PC-3 (cell line): ENCODE measurements at places on chromosomes 4 and X.

- no peak overlapping the region for H3K27ac ChIP-seq
- DNase-seq, result no peak
- peaks cover 5% of the 10 kb centered on the region; the same call in 1 of the 2 replicates for H3K27me3 ChIP-seq
- no peaks in the 10 kb centered on the region for H3K36me3 ChIP-seq
- no peaks in the 10 kb centered on the region for H3K4me1 ChIP-seq
These were observed 48.4 kb downstream of the AKAP4 start for GRCh38 chrX:50152456-50152855.

DNA sequence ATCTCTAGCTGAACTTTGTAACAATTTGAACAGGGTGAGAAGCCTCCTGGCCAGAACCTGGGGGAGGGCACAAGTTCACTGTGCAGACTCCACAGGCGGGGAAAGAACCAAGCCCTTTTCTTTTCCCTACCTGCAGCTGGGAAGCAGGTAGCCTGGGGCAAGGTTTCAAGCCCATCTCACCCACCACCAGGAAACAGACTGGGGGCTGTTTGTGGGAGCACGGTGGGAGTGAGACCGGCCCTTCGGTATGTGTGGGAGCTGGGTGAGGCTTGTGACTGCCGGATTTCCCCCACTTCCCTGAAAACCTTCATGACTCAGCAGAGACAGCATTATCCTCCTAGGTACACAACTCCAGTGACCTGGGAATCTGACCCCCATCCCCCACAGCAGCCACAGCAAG is 211.7 kb downstream of the ZNF674 start:
- H3K4me3 ChIP-seq, result peak overlapping the region; percentile 32; the same call in 1 of the 2 replicates
- 0 out of 2 replicates have a peak, but pooled peaks cover 5% of the 10 kb centered on the region for H3K36me3 ChIP-seq
- H3K27ac ChIP-seq, result peak overlapping the region; percentile 98
- H3K4me1 ChIP-seq, result peaks cover 25% of the 10 kb centered on the region

DNA sequence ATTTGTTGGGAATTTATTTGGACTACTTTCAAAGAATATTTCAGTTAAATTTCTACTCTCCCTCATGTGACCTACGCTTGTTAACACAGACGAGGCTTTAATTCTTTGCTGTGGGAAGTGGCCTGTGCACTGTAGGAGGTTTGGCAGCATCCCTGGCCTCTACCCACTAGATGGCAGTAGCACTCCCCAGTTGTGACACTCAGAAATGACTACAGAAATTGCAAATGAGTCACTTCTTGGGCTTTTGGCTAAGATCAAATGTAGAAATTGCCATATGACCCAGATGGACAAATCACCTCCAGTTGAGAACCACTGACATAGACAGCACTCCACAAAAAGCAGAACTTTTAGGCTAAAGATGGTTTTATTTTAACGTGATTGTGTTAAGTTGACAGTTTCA is 22.1 kb downstream of the PIR start:
- H3K36me3 ChIP-seq, result no peaks in the 10 kb centered on the region
- peaks cover 30% of the 10 kb centered on the region for H3K4me1 ChIP-seq
- H3K27ac ChIP-seq, result peak overlapping the region; percentile 9; the same call in 1 of the 2 replicates
- H3K27me3 ChIP-seq, result no peaks in the 10 kb centered on the region
- DNase-seq, result peak; percentile 77

DNA sequence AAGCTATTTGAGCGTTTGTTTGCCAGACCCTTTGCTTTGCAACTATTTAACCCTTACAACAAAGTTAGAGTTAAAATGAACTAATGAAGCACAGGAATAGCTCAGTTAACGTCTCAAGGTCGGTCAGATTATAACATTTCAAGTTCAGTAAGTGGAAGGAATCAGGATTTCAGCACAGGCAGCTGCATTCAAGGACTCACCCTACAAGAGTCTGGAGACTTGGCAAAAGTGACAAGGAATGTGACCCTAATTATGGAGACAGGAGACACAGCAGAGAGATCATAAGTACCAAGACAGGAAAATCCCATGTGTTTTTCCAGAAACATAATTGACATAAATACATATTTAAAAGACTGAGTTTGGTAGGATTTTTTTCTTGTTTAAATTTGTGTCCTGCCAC is 1481.7 kb downstream of the TECRL start:
- H3K27me3 ChIP-seq, result no peaks in the 10 kb centered on the region
- H3K4me1 ChIP-seq, result no peaks in the 10 kb centered on the region
- H3K27ac ChIP-seq, result no peak overlapping the region
- no peaks in the 10 kb centered on the region for H3K36me3 ChIP-seq
- DNase-seq, result no peak
- no peak overlapping the region for H3K4me3 ChIP-seq

DNA sequence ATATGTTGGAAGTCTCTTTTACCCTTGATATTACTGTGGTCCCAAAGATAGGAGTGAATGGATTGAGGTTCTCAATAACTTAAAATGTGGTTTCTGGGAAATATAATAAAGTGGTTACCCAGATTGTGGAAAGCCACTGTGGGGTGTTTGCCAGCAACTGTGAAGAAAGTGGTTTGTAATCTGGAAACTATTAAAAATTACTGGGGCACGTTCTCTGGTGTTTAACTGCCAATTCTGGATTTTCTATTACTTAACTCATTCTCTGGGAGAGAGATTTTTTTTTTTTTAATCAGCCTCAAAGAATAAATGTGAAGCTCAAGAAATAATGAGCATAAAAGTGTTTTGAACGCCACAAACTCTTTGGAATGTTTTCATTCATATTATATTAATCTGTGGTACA is 4.9 kb upstream of the CXCL6 start:
- peaks cover 18% of the 10 kb centered on the region for H3K4me1 ChIP-seq
- no peak overlapping the region for H3K27ac ChIP-seq
- peaks cover 7% of the 10 kb centered on the region for H3K36me3 ChIP-seq
- DNase-seq, result no peak
- no peak overlapping the region for H3K4me3 ChIP-seq

DNA sequence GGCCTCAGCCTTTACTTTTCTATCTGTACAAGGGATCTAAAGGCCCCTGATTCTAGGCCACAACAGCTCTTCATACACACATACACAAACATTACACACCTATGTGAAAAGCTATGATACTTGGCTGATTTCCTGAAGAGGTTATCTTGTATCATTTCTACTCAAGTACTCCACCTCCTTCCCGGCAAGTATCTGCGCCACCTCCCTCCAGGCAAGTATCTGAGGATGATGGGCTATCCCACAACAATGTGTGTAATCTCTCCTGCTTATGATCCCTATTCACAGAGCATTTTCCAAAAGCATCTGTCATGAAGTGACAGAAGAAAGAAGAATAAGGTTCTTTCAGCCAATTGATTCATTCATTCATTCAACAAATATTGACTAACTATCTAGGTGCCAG is 36.8 kb downstream of the AFAP1 start:
- H3K4me3 ChIP-seq, result no peak overlapping the region
- H3K36me3 ChIP-seq, result peaks cover 6% of the 10 kb centered on the region; the same call in 1 of the 2 replicates
- H3K27me3 ChIP-seq, result no peaks in the 10 kb centered on the region
- H3K4me1 ChIP-seq, result peaks cover 25% of the 10 kb centered on the region

DNA sequence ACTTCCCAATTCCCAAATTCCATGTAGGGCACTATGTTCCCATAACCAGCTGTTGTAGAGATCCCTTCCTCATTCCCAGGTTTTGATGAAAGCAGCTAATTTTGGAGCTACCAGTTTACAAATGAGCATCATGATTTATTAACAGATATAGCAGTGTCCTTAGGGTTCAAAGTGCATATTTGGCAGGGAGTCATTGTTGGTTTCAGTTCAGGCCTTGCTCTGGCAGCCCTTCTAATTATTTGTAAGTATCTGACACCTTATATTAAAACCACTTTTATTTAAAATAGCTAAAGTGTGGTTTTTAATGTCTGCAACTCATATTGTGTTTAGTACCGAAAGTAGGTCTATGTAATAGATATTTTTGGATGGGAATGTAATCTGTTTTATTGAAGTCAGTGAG is 518.5 kb downstream of the TLL1 start:
- no peak overlapping the region for H3K27ac ChIP-seq
- DNase-seq, result no peak
- no peaks in the 10 kb centered on the region for H3K27me3 ChIP-seq
- H3K4me1 ChIP-seq, result no peaks in the 10 kb centered on the region
- H3K36me3 ChIP-seq, result no peaks in the 10 kb centered on the region

GRCh38 chrX:24982306-24982965 is 33.3 kb downstream of the ARX start:
- H3K4me3 ChIP-seq, result no peak overlapping the region
- no peak for DNase-seq
- no peaks in the 10 kb centered on the region; the same call in 1 of the 2 replicates for H3K36me3 ChIP-seq
- no peak overlapping the region for H3K27ac ChIP-seq
- no peaks in the 10 kb centered on the region for H3K27me3 ChIP-seq

DNA sequence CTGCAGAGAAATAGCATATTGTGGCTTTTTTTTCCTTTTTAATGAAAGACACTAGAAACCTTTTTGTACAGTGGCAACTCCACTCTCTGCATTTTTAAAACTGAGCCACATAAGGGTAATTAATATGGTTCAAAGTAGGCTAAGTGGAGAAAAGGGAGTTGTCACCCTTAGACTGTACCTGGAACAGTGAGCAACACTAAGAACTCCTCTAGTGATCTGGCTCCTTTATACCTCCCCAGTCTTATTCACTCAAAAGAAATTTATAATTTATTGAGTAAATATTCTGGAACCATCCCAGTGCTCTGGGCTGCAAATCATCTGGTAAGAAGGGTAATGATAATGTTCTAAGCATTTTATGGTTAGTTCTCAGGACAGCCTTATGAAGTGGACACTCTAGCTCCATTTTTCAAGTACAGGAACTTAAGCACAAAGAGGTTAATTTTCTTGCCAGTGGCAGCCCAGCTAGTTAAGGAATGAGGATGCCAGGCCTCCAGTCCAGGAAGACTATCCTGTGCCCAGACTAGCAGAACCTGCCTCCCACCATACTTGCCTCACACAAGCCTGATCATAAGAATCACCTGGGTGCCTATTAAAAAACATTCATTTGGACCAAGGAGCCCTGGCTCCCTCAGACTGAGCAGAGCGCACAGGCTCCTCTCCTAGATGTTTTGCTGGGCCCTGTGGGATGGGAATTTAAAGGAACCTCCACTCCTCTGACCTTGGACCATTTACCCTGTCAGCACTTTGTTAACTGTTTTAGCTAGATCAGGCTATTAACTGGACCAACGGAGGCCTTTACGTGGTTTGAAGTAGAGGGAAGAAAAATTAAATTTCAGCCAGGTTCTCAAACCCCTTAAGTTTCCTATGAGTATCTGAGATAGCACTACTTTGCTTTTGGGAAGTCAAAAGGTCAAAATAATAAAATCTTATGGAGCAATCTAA is 102.6 kb downstream of the PDE5A start:
- no peak overlapping the region for H3K27ac ChIP-seq
- peaks cover 21% of the 10 kb centered on the region for H3K4me1 ChIP-seq
- no peaks in the 10 kb centered on the region for H3K36me3 ChIP-seq
- H3K4me3 ChIP-seq, result no peak overlapping the region
- no peaks in the 10 kb centered on the region for H3K27me3 ChIP-seq

DNA sequence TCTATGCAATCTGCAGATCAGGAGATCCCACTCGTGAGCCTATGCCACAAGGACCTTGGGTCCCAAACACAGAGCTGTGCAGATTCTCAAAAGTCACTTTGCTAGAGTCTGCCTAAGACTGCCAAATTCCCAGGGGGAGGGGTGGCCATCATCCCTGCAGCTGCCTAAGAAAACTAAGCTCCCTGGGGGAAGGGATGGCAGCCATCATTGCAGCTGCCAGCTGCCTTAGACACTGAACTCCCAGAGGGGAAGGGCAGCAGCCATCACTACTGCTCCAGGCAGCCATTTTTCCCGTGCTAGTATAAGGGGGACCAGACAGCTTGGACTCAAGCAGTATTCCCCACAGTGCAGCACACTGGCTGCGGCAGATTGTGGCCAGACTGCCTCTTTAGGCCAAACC is 156.9 kb downstream of the NKX6-1 start:
- DNase-seq, result no peak
- H3K4me3 ChIP-seq, result no peak overlapping the region
- H3K4me1 ChIP-seq, result no peaks in the 10 kb centered on the region
- no peak overlapping the region for H3K27ac ChIP-seq
- no peaks in the 10 kb centered on the region for H3K27me3 ChIP-seq

GRCh38 chr4:38723726-38724474 is 58.9 kb downstream of the TLR10 start:
- DNase-seq, result no peak
- no peaks in the 10 kb centered on the region for H3K27me3 ChIP-seq
- H3K27ac ChIP-seq, result no peak overlapping the region
- no peak overlapping the region for H3K4me3 ChIP-seq
- H3K4me1 ChIP-seq, result peaks cover 9% of the 10 kb centered on the region

GRCh38 chr4:161343569-161343950 is 820.2 kb downstream of the FSTL5 start:
- H3K4me1 ChIP-seq, result no peaks in the 10 kb centered on the region
- no peak for DNase-seq
- no peak overlapping the region for H3K27ac ChIP-seq
- no peaks in the 10 kb centered on the region for H3K36me3 ChIP-seq
- no peak overlapping the region for H3K4me3 ChIP-seq
- H3K27me3 ChIP-seq, result no peaks in the 10 kb centered on the region

- no peaks in the 10 kb centered on the region for H3K36me3 ChIP-seq
- DNase-seq, result peak; percentile 78
- H3K4me3 ChIP-seq, result no peak overlapping the region
- peaks cover 16% of the 10 kb centered on the region for H3K27me3 ChIP-seq
- no peaks in the 10 kb centered on the region for H3K4me1 ChIP-seq
These were observed 73.8 kb upstream of the FREM3 start for GRCh38 chr4:143773998-143774895.

- no peaks in the 10 kb centered on the region for H3K36me3 ChIP-seq
- H3K27me3 ChIP-seq, result no peaks in the 10 kb centered on the region
- H3K4me3 ChIP-seq, result no peak overlapping the region
These were observed 34.3 kb downstream of the IRF2 start for GRCh38 chr4:184439856-184440594.

- H3K36me3 ChIP-seq, result no peaks in the 10 kb centered on the region
- peak overlapping the region; percentile 46; the same call in 1 of the 2 replicates for H3K4me3 ChIP-seq
- peaks cover 49% of the 10 kb centered on the region for H3K4me1 ChIP-seq
- H3K27ac ChIP-seq, result peak overlapping the region; percentile 51
- no peaks in the 10 kb centered on the region for H3K27me3 ChIP-seq
These were observed 177.1 kb downstream of the BMPR1B start for GRCh38 chr4:94934864-94935263.

GRCh38 chr4:75037252-75037651 is 104.3 kb downstream of the PARM1 start:
- no peak overlapping the region for H3K4me3 ChIP-seq
- peaks cover 15% of the 10 kb centered on the region; the same call in 1 of the 2 replicates for H3K4me1 ChIP-seq
- no peak overlapping the region for H3K27ac ChIP-seq
- no peaks in the 10 kb centered on the region for H3K27me3 ChIP-seq

DNA sequence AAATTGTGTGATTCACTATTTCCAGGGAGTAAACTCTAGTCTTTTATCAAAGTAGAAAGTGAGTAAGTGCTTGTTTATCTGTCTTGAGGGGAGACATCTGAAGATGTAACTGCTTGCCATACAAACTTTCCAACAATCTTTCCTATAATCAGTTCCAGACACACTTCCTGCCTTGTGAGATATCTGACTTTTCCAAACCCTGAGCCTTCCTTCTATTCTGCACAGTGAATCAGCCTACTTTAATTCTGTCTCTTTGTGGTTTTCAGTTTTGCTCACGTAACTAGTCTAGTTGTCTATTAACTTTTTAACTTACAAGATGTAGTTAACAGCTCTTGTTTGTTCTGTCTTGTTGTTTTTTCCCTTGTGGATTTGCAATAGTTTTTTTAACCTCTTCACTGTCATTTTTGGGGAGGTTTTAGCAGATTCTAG is 947.8 kb downstream of the C4orf33 start:
- H3K36me3 ChIP-seq, result no peaks in the 10 kb centered on the region
- H3K4me1 ChIP-seq, result no peaks in the 10 kb centered on the region
- no peaks in the 10 kb centered on the region for H3K27me3 ChIP-seq
- no peak for DNase-seq
